SJCRH30 (cell line): ENCODE measurements at places on chromosomes 4 and X.

GRCh38 chr4:168846414-168846813, 163.6 kb downstream of the CBR4 start:
- no peak for DNase-seq

GRCh38 chr4:93086356-93086755, 742.2 kb upstream of the ATOH1 start:
- DNase-seq, result no peak

GRCh38 chrX:136825771-136826170, 45.0 kb upstream of the ARHGEF6 start:
- DNase-seq, result no peak

DNA sequence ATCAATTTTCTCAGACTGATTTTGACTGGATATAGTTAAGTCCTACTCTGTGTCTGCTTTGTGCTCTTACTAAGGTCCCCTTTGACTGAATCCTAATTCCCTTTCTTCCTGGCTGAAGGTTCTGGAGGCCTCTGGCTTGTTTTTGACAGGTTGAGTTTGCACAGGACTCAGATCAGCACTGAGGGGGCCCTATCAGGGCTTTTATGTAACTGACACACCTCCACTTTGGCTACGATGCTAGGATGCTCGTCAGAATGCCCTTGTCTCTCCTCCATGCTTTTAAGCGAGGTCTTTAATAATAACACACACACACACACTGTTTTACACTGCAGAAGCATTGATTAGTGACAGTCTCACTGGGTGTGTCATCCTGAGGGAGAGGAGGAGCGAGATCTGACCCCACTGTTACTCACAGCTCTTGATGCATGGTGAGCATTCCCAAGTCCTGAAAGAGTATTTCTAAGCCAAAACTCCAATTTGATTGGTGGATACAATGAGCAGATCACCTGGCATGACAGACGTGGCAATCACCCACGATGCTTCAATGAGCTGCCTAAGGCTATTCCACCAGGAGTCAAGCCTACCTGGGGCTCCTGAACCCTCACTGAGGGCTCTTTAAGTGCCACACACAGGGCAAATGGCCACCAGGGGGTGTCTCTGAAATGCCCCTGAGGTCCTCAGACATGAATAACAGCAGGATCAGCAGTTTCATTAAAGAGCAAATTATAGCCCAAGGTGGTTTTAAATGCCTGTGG, 130.4 kb upstream of the CPEB2 start:
- DNase-seq, result peak; percentile 26

DNA sequence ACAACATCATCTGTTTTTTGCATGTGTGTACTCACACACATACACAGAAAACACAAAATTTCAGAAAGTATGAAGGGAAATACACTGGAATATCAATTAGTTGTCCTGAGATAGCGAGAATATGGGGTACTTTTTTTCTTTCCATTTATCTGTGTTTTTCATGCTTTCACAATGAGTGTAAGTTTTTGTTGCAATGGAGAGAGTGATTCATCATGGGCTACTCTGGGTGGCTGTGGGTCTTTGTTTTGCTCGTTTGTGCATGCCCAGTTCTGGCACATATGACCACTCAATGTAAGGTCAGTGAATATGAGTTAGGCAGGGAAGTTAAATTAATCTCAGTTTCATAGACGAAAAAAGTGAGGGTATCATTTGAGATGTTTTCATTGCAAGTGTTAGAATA, 26.9 kb downstream of the XK start:
- DNase-seq, result no peak

- DNase-seq, result no peak
These were observed 22.9 kb downstream of the SHROOM3 start for GRCh38 chr4:76457885-76458284.

GRCh38 chr4:173934933-173935620, 348.4 kb downstream of the FBXO8 start:
- DNase-seq, result no peak

DNA sequence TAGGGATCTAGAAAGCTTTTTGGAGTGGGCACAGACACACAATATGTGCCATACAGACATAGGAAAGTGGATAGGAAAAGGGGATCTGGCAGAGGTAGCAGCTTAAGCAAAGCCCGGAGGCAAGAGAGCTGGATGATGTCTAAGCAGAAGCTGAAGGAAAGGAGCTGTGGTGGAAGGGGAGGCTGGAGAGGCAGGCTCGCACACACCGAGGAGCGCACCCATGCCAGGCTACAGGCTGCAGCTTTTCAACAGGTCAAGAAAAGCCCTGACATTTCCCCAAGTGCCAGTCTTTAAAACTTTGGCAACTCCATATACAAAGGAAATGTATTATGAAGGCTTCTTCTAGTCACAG, 67.4 kb downstream of the SOWAHB start:
- peak; percentile 84 for DNase-seq

DNA sequence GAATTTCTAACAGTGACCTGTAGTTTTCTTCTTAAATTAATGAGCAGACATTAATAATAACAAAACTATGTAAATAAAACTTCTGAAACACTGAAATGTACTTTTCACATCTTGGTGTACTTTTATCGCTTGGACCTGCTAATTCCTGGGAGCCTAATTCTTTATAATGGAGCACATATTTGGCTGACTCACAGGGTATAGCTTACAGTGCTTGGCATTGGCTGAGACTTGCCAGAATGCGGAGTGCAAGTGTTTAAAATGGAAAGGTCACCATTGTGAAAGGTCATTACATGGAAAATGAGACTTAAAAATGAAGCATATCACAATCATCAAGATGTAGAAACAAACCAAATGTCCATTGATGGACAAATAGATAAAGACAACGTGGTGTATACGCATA, 137.3 kb upstream of the PDLIM3 start:
- DNase-seq, result no peak

- DNase-seq, result no peak
These were observed 189.2 kb downstream of the GPM6A start for GRCh38 chr4:175622887-175623286.

DNA sequence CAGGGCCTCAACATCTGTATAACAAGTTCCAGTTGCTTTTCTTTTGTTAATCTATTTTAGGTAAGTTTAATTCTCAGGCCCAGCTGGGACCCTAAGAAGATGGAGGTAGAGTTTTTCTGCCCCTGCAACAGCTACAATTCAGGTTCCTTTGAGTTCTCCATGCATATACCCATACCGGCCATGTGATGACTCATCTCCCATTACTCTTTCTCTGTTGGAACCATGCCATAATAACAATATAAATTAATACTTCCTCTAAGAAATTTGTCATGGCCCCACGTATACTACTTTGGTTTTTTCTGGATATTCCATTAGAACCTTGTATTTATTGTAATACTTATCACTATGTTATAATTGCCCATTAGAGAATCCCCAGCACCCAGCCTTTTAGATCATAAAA, 1.3 kb upstream of the INTU start:
- peak; percentile 5 for DNase-seq

DNA sequence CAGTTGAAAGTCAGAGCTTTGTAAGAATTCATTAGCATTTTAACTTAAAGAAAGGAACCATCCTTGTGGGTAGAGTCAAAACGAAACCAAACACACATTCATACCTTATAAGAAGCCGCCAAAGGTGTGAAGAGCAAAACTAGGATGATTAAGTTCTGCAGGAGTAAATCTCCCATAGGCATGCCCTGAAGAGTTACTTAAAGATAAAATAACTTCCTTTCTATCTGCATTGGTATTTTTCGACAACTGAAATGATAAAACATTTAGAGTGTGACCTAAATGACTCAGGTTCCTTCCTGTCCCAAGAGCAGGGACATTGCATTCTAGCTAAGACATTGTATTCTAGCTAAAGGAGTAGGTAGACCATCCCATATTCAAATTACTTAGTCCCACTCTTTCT, 75.3 kb downstream of the BCOR start:
- DNase-seq, result no peak

GRCh38 chrX:66672106-66672505, 33.2 kb upstream of the EDA2R start:
- DNase-seq, result no peak

GRCh38 chr4:169485791-169486742, 126.3 kb downstream of the NEK1 start:
- peak; percentile 62 for DNase-seq

GRCh38 chrX:102720237-102721168, at the start of gene GPRASP3:
GPRASP3 (plus strand) TSS chrX:102720743; CDS start chrX:102748996, 28,253 bp downstream.
- DNase-seq, result no peak

DNA sequence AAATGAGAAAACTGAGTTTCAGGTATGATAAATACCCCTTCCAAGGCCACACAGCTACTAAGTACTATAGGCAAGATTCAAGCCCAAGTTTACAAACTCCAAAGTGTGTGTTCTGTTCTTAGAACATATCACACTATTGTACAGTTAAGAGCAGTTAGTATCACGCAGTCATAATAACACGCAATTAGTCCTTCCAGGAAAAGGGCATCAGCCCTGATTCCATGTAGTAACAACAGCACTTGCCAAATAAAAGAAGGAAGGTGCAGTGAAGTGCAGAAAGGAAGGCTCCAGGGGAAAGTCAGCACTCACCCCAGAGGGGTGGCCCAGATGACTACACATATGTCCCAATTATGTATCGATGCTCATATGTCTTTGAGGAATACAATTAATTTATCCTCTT, 4.4 kb downstream of the TASL start:
- no peak for DNase-seq

GRCh38 chrX:11282043-11282442, 11.2 kb upstream of the AMELX start:
- DNase-seq, result no peak

GRCh38 chrX:105653891-105654290, 168.4 kb upstream of the NRK start:
- DNase-seq, result no peak

DNA sequence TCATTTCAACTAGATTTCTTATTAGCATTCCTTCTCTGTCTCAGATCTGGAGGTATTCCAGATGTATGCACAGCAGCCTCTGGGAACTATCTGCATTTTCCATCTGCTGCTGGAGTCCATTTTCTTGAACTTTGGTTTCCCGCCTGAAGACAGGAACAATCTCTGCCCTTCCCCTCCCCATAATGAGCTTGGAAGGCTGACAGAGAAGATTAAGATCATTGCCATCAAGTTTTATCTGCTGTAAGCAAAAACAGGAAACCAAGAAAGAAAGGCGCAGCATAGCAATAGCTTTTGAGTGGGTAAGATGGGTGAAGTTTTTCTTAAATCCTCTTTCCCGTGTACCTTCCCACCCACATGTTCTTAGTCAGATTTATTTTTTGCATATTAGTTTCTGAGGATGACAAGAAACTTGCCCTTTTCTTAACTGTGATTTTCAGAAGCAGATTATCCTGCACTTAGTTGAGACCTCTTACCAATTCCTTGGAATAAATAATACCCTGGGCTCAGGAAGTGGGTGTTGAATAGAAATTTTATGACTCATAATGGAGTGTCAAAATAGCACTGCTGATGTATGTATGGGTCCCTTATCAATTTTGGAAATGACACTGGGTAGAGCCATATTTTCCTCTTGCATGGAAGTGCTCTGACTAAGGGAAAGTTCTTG, 78.3 kb downstream of the CT47B1 start:
- no peak for DNase-seq

DNA sequence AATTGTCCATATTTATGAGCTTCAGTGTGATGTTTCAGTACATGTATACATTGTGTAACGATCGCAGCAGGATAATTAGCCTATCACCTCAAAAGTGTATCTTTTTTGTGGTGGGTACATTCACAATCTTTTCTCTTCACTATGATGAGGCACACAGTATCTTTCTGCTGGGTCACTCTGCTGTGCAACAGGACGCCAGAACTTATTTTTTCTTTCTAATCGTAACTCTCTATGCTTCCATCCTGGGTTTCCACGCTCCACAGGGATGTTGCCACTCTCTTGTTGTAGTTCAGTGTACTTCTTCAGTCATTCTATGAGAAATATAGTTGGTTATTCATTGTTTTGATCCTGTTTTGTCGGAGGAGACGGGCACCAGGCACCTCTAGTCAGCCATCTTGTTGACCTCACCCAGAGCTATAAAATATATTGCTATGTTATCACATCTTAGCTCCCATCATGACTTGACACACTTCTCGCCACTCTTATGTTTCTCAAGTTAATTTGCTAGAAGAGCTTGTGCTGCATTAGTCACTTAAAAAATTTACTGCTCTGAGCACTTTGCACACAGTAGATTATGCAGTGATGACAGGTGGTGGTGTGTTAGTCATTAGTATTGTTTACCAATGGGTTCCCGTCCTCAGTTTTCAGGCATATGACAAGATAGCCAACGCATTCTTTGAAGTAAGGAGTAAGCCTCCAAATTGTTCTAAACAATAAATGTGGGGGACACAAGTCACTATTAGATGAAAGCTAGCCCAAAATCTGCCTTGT, 1002.7 kb upstream of the PCDH7 start:
- DNase-seq, result peak; percentile 66

DNA sequence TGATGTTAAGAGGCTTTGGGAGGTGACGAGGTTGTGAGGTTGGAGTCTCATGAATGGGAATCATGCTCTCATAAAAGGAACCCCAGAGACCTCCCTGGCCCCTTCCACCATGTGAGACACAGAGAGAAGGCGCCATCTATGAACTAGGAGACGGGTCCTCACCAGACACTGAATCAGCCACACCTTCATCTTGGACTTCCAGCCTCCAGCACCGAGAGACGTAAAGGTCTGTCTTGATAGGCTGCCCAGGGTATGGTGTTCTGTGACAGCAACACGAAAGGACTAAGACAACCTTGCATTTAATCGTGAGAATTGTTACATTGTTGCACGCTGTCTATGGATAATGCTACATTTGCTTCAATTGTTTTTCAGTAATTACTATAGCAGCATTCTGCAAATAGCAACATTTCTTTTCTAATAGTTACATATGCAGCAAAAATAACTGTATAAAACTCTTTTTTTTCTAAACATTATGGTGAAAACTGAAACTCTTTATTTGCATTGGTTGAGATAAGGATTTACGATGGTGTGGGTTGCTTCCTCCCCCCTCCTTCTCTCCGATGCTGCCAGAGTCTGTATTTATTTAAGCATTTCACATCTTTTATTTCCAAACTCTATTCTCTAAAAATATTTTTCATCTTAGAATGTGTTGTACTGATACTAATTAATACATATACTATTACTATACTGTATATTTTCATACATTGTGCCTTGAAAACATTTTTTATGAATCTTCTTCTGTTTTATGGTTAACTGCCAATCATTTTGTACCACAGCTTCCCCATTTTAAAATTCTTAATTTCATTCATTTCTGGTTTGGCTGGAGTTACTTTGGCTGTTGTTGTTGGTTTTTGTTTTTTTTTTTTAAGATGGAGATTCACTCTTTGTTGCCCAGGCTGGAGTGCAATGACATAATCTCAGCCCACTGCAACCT, 26.4 kb upstream of the AKAP17A start:
- no peak for DNase-seq

- no peak for DNase-seq
These were observed 13.2 kb downstream of the PSAPL1 start for GRCh38 chr4:7421356-7422150.

- DNase-seq, result no peak
These were observed 36.5 kb downstream of the AFF2 start for GRCh38 chrX:148536961-148537360.

- no peak for DNase-seq
These were observed 17.1 kb upstream of the TMEM150C start for GRCh38 chr4:82578935-82579334.
